Progenitor cell of endocrine pancreas (in vitro differentiated cells): ENCODE measurements at places on chromosomes 5 and 9. TPM values are rescaled to one million over a fixed set of nuclear protein-coding genes. Genes with fewer than 3 reads are reported as not detected.

DNA sequence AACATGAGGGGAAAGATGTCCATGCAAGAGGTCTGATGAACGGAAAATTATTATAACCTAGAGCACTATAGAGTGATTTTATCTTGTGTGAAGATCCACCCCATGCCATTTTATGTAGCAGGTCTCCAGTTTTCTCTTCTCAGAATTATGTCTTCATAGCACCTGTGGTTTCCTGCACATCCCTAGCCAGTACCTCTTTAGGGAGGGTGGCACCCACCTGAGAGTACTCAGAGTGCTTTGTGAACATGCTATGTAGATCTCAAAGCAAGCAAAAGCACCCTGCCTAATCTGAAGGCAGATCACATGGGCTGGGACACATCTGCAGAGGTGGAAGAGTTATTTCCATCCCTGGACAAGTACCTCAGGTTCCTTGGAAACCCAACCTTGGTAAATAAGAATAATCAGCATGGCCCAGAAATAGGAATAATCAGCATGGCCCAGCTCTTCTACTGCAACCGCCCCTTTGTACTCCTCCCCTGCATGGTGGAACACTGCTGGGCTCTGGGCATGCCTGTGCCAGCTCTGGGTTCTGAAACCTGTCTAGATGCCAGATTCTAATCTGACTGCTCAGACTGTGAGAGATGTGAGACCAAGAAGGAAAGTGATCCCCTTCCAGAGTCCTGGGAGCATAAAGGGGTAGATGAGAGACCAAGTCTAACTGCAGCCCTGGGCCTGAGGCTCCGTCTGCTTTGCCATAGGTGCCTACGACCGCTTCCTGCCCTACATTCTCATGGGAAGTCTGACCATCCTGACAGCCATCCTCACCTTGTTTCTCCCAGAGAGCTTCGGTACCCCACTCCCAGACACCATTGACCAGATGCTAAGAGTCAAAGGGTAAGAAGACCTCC is 23.7 kb downstream of the SLC22A5 start:
- no peak overlapping the region for H3K4me3 ChIP-seq
- no peaks in the 10 kb centered on the region for H3K27me3 ChIP-seq
- DNase-seq: no peak

DNA sequence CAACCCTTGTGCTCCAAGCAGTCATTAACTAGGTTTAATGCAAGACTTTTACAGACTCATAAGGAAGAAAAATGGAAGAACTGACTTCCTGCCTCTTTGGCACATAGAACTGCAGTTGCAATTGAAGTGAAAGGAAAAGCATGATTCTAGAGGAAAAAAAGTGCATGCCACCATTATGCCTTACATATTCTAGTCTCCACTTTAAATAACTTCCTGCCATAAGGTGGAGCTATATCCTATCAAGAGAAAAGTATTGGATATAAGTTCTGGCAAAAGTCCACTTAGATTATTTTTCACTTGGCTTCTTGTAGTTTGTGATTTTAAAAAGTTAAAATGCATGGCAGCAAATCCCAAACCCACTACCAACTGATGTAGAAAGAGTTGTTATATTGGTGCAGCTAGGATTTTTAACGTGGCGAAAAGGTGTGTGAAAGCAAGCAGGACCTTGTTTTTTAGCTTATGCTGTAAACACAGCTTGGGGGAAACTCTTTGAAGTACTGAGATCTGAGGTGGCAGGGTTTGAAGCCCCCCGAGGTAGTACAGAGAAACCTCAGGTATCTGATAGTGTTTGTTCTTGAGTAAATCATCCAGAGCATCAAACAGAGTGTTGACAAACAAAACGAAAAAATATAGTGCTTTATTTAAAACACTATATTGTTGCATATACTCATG is 117.9 kb downstream of the ANXA1 start:
- no peaks in the 10 kb centered on the region for H3K27me3 ChIP-seq
- no peak for DNase-seq
- H3K4me1 ChIP-seq: no peaks in the 10 kb centered on the region
- H3K4me3 ChIP-seq: no peak overlapping the region

DNA sequence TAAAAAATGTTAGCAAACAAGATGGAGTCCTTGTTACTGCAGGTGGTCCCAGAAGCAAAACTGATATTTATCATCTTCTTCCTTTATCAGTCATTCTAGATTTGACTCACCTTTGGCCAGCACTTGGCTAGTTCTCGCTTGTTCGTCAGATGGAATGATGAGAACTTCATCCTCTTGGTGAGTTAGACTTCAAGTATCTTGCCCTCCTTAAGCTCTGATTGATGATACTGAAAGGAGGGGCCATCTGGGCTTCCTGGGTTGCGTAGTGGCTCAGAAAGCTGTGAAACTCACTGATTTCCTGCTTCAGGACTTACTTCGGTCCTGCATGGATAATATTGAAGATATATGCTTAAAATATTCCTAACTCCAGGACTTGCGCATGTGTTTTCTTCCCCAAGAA is 1248.2 kb upstream of the CDH9 start:
- H3K4me1 ChIP-seq: peaks cover 6% of the 10 kb centered on the region
- H3K27ac ChIP-seq: no peak overlapping the region
- no peaks in the 10 kb centered on the region for H3K36me3 ChIP-seq
- DNase-seq: no peak
- H3K27me3 ChIP-seq: no peaks in the 10 kb centered on the region

- H3K27me3 ChIP-seq: no peaks in the 10 kb centered on the region
- H3K4me3 ChIP-seq: no peak overlapping the region
- H3K36me3 ChIP-seq: no peaks in the 10 kb centered on the region
- DNase-seq: no peak
- no peak overlapping the region for H3K27ac ChIP-seq
Measured at GRCh38 chr5:72125941-72126620, 18.8 kb downstream of the MAP1B start.

GRCh38 chr5:95962785-95963184 is 1.1 kb upstream of the ELL2 start:
- H3K27me3 ChIP-seq: no peaks in the 10 kb centered on the region

GRCh38 chr5:125043781-125044391 is 297.4 kb upstream of the ZNF608 start:
- H3K4me1 ChIP-seq: peaks cover 15% of the 10 kb centered on the region
- no peak for DNase-seq
- no peaks in the 10 kb centered on the region for H3K27me3 ChIP-seq

DNA sequence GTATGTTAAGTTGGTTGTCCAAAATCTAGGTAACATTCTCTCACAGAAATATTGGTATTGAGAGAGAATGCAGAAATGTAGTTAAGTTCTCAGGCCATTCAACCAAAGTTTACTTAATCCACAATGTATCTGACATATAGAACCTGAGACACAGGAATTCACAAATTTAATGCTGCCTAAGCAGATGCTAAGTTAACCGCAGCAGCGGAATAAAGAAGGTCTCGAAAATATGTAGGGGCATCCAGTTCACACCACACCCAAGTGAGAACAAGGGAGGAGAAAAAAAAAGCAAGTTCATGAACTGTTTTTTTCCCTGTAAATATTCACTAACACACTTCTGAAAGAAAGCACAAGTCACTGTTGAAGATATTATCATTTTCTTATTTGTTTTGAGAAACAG is 194.0 kb downstream of the BNC2 start:
- H3K27ac ChIP-seq: no peak overlapping the region
- H3K4me1 ChIP-seq: peaks cover 4% of the 10 kb centered on the region
- no peaks in the 10 kb centered on the region for H3K36me3 ChIP-seq
- no peak for DNase-seq

- H3K4me1 ChIP-seq: peaks cover 12% of the 10 kb centered on the region
- no peak overlapping the region for H3K4me3 ChIP-seq
- H3K27me3 ChIP-seq: no peaks in the 10 kb centered on the region
- H3K36me3 ChIP-seq: peaks cover 4% of the 10 kb centered on the region
- DNase-seq: no peak
- no peak overlapping the region for H3K27ac ChIP-seq
Measured at GRCh38 chr5:122259995-122260394, 52.0 kb upstream of the SNCAIP start.

GRCh38 chr9:120538339-120538738 is 41.6 kb downstream of the CDK5RAP2 start:
- DNase-seq: no peak
- H3K27me3 ChIP-seq: no peaks in the 10 kb centered on the region
- no peak overlapping the region for H3K4me3 ChIP-seq

The PCDHGA9 gene
- 1.5 and 1.8 TPM in 2 replicates for total RNA-seq

The CD72 gene
- 3.1 and 4.2 TPM in 2 replicates for total RNA-seq

The C7 gene
- total RNA-seq: 5.7 and 6.1 TPM in 2 replicates

The GABRB2 gene
- 3.5 and 3.8 TPM in 2 replicates for total RNA-seq

The ACTBL2 gene
- not detected in 2 replicates for total RNA-seq

The FOXD4L6 gene
- not detected in 2 replicates for total RNA-seq

The TAF11L5 gene
- total RNA-seq: not detected in 2 replicates

The CARD9 gene
- total RNA-seq: 1.6 and 2.0 TPM in 2 replicates

The CEMIP2 gene
- 56.7 and 65.1 TPM in 2 replicates for total RNA-seq

The OR2Y1 gene
- not detected in 2 replicates for total RNA-seq

The FST gene
- 1.7 and 2.3 TPM in 2 replicates for total RNA-seq

The CDKN2A gene
- not detected in 2 replicates for total RNA-seq

The TMEM252 gene
- not detected in 2 replicates for total RNA-seq

The KIF20A gene
- total RNA-seq: 26.7 and 28.8 TPM in 2 replicates
